ENCODE measurements at places on chromosomes 7 and 10.

- no peak for DNase-seq
Measured at GRCh38 chr10:62194924-62195674, 73.5 kb downstream of the RTKN2 start.

DNA sequence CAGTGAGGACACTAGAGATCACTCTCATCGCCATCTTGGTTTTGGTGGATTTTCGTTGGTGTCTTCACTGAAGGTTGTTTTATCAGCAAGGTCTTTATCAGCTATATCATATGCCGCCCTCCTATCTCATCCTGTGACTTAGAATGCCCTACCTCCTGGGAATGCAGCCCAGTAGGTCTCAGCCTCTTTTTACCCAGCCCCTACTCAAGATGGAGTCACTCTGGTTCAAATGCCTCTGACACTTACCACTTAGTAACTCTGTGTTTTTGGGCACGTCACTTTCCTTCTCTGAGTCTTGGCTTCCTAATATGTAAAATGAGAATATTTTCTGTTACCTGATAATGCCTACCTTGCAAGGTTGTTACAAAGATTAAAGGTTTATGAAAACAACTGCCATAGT lies 37.7 kb downstream of the AGK start:
- DNase-seq, result no peak

GRCh38 chr7:1645476-1645875 lies 24.6 kb upstream of the ELFN1 start:
- DNase-seq, result no peak

- no peak for DNase-seq
Measured at GRCh38 chr10:35712486-35712885, 70.4 kb upstream of the FZD8 start.

DNA sequence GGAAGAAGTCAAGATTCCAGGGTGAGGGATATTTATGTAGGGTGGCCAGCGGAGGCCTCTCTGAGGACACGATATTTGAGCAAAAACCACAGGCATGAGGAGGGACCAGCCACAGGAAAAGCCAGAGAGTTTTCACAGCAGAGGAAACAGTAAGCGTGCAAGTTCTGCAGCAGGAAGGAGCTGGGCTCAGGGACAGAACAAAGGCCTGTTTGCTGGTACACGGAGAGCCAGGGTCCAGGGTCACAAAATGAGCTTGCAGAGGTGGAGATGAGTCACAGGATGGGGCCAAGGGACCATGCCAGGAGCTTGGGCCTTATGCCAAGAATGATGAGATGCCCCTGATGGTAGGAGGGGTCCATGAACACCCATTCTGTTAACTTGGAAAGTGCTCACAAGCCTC lies 283.5 kb downstream of the PLXNA4 start:
- no peak for DNase-seq

DNA sequence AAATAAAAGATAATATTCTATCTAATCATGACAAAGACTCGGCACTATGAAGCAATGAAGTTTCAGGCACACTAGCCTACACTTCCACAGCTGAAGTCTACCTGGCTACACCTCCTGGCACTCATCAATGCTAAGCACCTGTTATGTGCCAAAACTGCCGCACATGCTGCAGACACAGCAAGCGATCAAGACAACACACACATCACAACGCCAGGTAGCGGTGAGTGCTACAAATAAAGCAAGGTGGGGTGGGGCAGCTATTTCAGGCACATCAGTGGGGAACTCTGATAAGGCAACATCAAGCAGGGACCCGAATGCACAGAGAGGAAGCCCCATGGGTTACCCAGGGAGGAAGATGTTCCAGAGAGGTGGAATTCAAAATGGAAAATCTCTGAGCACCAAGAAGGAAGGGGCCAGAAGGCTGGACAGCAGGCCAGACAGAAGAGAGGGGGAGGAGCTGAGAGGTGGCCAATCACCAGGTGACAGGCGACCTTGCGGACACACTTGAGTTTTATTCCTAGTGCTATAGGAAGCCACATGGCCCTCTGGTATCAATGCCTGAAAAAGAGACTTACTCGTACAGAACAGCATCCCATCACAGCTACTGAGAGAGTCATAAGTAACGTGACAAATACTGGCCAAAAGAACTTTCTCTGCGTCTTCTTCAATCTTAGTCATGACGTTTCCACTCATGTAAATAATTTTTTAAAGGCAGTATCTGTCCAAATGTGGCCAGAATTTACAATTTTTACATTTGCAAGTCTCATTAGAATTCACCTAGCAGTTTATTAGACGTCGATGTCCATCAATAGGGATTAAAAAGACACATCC lies 8.0 kb downstream of the PSAP start:
- DNase-seq, result no peak

DNA sequence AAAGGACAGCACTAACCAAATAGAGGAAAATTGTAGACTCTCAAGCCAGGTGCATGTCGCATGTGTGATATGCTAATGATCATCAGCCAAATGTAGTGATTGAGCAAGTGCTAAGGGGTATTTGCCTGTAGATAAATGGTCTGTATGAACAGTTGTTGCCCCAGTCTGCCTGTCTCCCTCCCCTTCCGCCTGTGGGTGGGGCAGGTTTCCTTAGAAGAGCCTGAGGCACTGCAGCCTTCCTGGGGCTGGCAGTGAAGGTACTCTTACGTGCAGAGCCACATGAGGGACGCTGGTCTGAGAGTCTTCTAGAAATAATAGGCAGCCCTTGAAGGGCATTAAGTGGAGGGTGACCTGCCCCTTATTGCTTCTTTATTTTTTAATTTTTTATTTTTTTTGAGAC lies 152.1 kb downstream of the SNX10 start:
- no peak for DNase-seq

DNA sequence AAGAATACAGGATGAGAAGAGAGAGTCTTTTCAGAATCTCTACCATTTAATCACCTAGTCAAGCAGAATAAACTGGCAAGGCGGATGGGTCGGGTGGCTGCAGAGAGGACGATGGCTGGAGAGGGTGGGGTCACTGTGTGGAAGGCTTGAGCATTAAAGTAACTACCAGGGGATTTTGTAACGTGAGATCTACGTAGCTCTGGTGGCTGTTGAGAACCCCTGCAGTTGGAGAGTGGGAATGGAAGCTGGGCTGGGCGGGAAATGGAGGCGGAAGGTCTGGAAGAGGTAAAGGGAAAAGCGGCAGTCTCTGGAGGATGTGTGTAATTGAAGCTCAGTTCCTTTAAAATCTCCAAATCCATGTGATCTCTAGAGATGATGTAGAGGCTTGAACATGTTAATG lies 135.0 kb downstream of the GATA3 start:
- no peak for DNase-seq

DNA sequence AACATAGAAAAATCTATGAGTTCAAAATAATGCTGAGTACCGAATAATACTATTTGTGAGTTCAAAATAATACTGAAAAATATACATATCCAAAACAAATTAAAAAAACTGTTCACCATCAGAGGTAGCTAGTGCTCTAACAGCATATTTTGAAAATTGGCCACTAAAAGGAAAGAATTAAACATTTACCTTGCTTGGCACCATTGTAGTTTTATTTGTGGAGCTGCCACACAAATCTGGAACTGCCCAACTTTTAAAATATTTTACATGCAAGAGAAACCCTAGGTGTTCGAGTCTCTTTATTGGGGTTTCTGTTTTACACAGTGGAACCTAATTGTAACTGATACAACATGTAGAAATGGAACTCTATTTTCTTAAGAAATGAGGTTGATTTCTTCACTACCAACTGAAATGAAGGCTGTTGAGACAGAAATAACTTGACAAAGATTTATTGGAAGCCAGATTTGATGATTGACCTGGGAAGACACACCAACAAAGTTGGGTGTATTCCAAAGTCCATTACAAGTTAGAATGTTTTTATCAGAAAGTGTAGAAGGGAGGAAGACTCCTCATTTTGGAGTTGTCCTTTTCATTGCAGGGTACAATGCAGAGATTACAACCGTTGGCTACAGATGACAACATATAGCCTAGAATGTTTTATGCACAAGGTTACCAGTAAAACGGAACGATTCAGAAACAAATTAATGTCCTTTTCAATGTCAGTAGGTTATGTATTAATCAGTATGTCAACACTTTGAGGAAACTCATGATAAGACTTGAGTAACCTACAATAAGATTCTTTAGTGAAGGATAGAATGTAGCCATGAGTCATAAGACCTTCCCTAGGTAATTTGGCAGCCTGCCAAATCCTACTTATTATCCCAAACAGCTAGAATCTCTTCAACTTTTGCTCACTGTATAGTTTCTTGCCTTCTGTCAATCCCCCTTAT lies 73.8 kb upstream of the PAPSS2 start:
- DNase-seq, result no peak

DNA sequence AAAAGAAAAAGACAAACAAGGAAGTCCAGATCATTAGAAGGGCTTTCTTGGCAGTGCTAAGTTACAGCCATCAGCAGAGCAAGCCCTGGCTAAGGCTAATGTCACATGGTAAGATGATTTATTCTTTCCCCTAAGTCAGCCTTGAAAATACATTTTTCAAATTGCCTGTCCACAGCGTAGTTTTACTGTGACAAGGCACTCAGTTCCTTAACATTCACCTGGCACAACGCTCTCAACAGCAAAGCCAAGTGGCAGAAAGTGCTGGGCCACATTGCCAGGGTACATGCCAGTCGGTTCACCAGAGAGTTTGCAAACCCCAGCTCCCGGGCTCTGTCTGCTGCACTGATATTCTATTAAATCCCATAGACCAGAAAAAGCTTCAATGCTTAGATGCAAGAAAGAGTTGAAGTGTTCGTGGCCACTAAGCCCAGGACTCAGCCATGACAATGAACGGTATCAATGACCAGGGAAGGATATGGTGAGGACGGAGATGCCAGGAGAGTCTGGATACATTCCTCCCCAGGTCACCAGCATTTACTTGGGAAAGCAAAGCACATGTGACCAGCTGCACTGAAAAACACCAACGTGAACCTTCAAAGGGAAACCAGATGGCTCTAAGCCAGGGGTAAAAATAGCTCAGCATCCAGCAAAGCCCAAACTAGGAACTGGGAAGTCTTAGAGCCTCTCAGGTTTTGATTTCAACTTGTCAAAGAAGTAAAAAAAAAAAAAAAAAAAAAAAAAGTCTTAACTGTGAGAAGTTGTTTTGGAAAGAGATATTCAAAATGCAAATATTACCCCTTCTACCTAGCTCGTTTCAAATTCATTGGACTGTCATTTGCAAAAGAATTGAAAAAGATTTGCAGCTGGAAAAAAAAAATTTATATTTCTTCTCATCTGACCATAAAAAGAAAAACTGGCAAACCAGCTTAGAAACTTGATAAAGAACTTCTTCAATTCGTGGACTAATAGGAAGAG lies 23.9 kb upstream of the MPP7 start:
- DNase-seq, result no peak

- DNase-seq, result no peak
Measured at GRCh38 chr7:42843205-42843800, 68.6 kb downstream of the C7orf25 start.

DNA sequence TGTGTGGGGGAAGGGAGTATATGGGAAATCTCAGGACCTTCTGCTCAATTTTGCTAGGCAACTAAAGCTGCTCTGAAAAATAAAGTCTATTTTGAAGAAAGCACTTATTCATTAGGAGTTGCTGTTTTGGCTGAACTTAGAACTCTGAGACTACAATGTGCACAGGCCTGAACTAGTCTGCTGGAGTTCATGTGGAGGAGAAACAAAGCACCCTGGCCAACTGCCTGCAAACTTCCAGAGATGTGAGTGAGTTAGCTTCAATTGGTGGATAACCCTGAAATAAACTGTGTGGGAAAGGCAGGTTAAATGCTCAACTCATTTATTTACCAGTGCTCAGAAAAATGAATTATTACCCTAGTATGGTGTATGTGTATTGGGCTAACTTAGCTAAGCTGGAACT lies 17.3 kb upstream of the FAM241B start:
- DNase-seq, result no peak

DNA sequence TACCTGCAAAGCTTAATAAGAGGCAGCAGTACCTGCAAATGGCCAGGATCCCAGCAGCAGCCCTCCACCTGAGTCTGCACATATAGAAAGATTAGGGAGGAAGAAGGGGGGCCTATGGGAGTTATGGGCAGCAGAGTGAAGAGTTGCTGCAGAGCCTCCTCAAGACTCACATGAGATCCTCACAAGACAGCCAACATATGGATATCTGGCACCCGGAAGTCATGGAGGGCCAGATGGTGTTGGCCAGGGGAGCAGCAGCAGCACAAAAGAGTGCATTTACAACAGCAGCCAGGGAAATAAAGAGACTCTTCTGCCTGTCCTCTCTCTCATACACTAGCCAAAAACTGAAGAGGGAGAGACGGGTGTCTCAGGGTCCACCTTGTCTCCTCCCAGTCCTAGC lies 4.0 kb upstream of the TAS2R40 start:
- no peak for DNase-seq

DNA sequence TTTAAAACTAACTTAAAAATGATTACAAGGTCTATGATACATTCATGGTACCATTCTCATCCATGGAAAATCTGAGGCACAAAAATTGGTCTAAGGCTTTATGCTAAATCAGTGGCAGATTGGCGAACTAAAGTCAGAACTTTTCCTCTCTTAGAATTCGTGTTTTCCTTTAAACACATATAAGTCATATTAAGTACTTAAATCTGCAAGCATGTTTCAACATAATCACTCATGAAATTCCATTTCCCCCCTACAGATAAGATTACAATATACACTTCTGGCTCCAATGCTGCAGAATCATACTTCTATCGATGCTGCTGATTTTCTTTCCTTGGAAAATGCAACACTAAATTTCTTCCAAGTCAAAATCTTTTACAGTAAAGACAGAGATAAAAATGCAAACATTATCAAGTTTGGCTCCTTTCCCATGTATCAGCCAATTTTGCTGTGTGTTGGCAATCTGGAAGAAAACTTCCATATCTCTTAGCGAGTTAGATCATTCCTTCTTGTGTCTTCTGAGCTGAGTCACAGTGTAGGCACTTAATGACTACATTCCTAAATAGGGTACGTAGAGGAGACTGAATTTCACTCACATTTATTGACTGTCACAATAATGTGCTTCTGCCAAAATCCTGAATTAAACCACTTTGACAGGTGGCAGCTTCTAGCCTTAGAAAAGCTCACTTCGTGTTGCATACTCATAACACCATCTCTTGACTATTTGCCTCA lies 76.4 kb upstream of the LRRC17 start:
- DNase-seq, result no peak

GRCh38 chr10:98125940-98126631 lies 8.4 kb upstream of the R3HCC1L start:
- no peak for DNase-seq

GRCh38 chr10:8065651-8066050 lies 11.2 kb downstream of the GATA3 start:
- no peak for DNase-seq

DNA sequence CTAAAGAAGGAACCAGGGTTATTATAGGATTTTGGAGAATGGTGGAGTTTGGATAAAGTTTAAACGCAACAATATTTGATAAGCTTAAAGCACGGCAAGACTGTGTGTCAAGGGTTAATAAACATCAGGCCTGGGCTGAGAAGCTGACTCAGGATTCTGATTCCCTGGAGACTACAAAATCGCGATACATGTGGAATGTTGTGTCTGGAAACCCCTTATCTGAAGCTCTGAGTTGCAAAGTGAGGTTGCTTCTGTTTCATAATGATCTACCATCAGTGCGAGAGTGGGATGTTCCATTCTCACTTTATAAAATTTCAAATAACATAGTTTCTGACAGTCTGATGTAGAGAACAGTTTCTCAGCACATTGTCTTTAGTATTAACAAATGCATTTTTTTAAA lies 7.8 kb downstream of the C1GALT1 start:
- DNase-seq, result no peak

GRCh38 chr10:1858547-1858946 lies 121.2 kb upstream of the ADARB2 start:
- no peak for DNase-seq

- DNase-seq, result no peak
Measured at GRCh38 chr10:48608976-48609375, 4.1 kb upstream of the ARHGAP22 start.

- DNase-seq, result no peak
Measured at GRCh38 chr10:121926671-121927317, 1.0 kb downstream of the ATE1 start.

GRCh38 chr7:102811942-102812678 lies 63.3 kb downstream of the FAM185A start:
- no peak for DNase-seq

All from activated T-helper 1 cell treated with Interleukin-2 at 50 U/mL for 16 hours (primary cell).